H1 (cell line): ENCODE measurements at places on chromosomes 11 and 22.

GRCh38 chr22:20937031-20937793 lies 20.0 kb downstream of the CRKL start:
- no peak for DNase-seq

- no peak for DNase-seq
Measured at GRCh38 chr11:36363361-36364268, 67.5 kb downstream of the PRR5L start.

- DNase-seq = no peak
Measured at GRCh38 chr11:114182471-114183043, 113.6 kb upstream of the NNMT start.

DNA sequence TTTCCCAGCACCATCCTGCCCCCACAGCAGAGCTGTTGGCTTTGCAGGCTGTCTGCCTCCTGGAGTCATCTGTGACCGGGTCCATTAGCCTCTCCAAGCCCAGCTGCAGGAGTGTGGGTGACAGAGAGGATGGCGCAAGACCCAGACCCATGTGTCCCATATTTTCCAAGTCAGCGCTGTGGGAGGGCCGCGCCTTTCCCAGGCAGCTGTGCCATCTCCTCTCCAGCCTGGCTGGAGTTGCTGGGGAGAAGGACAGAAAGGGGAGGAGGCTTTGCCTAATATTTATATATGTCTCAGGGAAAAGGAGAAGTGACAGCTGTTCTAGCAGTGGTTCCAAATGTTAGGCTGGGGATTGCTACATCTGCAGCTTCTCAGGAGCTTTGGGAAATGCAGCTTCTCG lies 15.7 kb downstream of the DTX4 start:
- no peak for DNase-seq

DNA sequence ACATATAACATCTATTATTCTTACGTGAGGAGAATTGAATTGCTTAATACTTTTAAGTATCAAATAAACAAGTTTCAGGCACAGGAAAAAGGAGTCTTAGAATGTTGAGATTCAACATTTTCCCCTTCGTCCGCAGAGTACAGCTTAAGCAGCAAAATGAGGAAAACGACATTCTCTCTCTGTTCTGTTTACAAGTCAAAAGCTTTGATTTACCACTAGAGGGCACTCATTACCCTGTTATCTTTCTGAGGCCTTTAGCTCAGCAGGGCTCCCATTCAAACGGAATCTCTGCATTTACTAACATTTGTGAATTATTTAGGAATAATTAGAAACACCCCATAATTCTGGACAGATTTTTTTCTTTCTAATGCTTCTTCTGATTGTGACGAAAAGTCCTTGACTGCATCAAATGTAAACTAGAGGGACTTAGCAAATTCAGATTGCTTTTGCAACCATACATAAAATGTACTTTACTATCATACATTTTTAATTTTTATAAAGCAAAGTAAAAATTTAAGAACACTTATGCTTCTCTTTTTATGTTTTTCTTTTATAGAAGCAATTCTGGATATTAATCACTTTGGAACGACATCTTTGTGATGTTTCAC lies 75.0 kb downstream of the JRKL start:
- DNase-seq = no peak

- DNase-seq = no peak
Measured at GRCh38 chr11:34182921-34183685, 77.7 kb downstream of the NAT10 start.

- DNase-seq = no peak
Measured at GRCh38 chr11:35796562-35796961, 134.0 kb downstream of the TRIM44 start.

- no peak for DNase-seq
Measured at GRCh38 chr22:20198557-20199319, 47.9 kb upstream of the CCDC188 start.

DNA sequence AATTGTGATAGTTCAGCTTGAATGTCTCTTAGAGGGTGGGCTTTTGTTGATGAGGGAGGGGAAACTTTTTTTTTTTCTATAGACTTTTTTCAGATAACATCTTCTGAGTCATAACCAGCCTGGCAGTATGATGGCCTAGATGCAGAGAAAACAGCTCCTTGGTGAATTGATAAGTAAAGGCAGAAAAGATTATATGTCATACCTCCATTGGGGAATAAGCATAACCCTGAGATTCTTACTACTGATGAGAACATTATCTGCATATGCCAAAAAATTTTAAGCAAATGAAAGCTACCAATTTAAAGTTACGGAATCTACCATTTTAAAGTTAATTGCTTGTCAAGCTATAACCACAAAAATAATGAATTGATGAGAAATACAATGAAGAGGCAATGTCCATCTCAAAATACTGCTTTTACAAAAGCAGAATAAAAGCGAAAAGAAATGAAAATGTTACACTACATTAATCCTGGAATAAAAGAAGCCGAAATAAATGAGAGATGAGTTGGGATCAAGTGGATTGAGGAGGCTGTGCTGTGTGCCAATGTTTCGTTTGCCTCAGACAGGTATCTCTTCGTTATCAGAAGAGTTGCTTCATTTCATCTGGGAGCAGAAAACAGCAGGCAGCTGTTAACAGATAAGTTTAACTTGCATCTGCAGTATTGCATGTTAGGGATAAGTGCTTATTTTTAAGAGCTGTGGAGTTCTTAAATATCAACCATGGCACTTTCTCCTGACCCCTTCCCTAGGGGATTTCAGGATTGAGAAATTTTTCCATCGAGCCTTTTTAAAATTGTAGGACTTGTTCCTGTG lies 3.9 kb downstream of the MALAT1 start:
- DNase-seq = no peak
